Myocyte (in vitro differentiated cells): ENCODE measurements at places on chromosomes 3 and 15. TPM values are rescaled to one million over a fixed set of nuclear protein-coding genes. Genes with fewer than 3 reads are reported as not detected.
A peak's percentile ranks its signal among the peaks of the same experiment; 100 is the strongest.

KLHL40 gene
- 55.6 and 67.1 TPM in 2 replicates for total RNA-seq

- peak; percentile 77 for DNase-seq
Observed at GRCh38 chr15:78003539-78004008, 73.9 kb downstream of the TBC1D2B start.

CYP1A2 gene
- not detected in 2 replicates for total RNA-seq

- no peak for DNase-seq
Observed at GRCh38 chr15:101172501-101173071, 79.3 kb downstream of the CHSY1 start.

GRCh38 chr3:159945930-159946329, 42.7 kb upstream of the IL12A start:
- peak; percentile 24 for DNase-seq

- DNase-seq, result no peak
Observed at GRCh38 chr3:39267631-39268548, 11.9 kb downstream of the CX3CR1 start.
